Activated CD4-positive, alpha-beta T cell treated with anti-CD3 and anti-CD28 coated beads for 4 hours (primary cell): ENCODE measurements at places on chromosomes 6 and 20.

DNA sequence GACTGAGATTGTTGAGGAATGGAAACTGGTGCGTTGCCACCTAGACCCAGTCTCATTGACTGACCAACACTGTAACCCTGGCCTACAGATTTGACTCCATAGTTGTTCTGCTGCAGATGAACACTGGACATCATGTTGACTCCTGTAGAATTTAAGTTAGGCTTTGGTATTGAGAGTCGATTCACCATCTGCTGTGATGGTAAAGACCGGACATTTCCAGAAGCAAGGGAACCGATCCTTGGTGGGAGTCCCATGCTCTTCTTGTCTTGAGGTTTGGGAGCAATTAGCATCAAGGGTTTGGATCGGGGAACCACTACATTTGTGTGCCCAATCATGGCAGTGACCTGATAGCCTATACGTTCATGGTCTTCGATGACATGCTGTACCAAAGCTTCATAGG lies 37.6 kb downstream of the ADNP start:
- no peak for DNase-seq

DNA sequence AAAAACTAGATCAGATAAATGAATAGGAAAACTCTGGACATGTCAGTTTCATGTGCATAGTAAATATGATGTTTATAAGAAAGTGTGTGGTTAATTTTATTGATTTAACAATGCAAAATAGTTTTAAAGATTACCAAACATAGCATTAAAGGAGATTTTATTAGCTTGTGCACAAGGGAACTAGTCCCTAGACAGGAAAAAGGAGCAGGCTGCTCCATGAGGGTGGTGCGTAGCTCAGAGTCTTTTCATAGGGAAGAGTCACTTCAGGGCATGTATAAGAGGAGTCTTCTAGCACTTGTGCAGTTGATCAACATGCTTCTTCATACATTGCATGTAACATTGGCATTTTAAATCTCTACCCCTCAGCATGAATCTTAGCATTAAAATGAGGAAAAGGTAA lies 835.8 kb downstream of the GRIK2 start:
- DNase-seq: no peak

DNA sequence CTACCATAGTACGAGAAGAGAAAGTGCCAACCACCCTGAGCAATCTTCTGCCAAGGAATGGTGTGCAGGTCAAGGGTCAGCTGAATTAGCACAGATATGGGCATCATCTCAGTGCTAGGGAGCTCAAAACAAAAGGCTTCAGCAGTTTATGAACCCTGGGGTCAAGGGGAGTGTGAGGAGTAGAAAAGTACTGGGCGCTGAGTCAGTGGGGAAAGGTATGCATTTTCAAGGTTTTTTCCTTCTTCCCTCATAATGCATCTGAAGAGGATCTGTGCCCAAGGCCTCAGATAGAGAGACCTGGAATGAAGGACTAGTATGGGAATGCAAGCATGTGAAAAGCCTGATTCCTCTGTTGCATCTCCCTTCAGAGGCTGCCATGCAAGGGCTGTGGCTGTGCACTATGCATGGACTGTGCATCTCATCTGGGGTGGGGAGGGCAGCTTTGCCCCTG lies 81.7 kb downstream of the PERP start:
- no peak for DNase-seq

GRCh38 chr6:20104696-20105095 lies 107.6 kb downstream of the MBOAT1 start:
- no peak for DNase-seq

DNA sequence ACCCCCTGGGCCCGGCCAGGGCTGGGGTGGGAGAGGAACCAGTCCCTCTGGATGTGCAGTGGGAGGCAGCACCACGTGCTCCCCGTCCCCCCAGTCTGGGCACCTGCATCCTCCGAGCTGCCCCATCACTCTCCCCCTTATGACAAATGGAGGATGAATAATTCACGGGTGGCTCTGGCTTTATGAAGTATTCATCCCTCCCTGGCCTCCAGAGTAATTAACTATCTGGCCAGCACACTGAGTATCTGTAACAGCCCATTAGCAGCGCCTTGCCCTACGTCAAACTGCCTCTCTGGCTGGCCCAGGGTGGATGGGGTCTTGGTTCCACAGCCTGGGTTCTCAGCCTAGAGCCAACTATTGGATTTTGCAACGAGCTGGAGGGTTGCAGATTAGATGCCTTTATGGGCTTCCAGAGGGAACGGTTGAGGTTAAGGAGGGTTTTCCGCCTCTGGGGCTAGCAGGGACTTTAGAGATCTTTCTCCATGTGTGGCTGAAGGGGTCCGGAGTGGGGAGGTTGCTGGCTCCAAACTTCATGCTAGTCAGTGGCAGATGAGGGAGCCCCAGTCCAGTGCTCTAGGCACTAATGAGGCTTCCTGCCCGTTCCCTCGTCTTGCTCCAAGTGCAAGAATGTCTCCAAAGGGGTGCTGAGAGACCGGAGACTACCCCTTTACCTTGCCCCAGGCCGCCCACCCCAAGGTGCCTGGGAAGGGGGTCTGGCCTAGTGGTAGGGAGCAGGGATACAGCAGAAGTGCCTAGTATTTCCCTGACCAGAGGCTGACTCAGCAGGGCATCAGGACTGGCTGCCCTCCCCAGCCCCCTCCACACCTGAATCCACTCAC lies 53.5 kb upstream of the MLN start:
- no peak for DNase-seq

- no peak for DNase-seq
Observed at GRCh38 chr6:53945765-53946407, 151.1 kb downstream of the LRRC1 start.

DNA sequence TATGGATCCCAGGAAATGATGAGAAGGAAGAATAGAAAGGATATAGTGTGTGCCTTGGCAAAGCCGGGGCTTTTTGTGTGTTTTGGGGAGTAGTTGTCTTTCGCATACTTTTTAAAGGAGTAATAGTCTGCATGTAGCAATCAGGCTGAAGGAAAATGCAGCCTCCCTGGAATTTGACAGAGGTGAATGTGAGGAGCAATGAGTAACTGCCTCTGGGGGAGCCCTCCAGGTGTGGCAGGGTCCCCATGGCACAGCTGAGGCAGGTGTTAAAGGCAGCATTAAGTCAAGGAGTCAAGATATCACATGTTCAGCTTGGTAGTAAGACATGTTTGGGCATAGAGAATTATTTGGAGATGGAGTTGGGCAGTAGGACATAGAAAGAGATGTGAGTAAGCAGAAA lies 203.1 kb downstream of the C6orf118 start:
- no peak for DNase-seq

- DNase-seq: no peak
Observed at GRCh38 chr6:73180076-73180738, 45.1 kb downstream of the KHDC1L start.
